ENCODE measurements at places on chromosomes 4 and X.

DNA sequence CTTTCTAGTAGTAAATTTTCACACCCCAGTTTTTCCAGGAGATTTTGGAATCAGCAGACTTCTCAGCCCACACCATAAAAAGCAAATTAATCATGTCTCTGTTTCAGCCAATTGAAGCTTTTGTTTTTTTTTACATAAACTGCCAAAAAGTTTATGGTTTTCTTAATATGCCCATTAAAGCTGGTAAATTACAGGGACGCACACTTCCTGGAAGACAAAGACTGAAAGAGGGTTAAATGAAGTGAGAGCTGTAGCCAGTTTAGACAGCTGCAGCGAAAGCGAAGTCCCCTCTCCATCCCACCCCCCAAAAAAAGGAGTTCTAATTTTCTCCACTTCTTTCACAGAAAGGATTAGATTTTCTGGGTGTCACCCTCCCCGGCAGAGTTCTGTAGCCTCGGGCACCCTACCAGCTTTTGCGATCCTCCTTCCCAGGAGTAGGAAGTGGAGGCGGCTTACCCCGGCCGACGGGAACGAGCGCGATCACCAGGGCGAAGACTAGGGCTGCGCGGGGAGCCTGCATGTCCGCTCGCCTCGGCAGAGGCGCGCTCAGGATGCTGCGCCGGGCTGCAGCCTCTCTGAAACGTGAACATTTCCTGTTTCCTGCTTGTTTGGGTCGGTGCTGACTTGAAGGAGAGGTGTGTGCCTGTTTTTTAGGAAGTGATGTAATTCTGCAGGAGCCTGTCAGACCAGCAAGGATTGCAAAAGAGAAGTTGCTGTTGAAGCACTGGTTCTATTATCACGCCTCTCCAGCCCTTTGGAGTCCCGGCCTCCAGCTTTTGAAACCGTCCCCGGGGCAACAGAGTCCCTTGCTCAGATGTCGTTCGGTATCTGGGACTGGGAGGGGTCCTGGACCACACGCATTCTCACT lies at the start of gene TMEM154:
Gene TMEM154 (minus strand): TSS at position 584 of the 868 bp plus-strand sequence. CDS start 64 bp downstream, at position 520.
- peak; percentile 32 for DNase-seq

GRCh38 chr4:88878642-88879041 lies 178.3 kb downstream of the FAM13A start:
- no peak for DNase-seq

DNA sequence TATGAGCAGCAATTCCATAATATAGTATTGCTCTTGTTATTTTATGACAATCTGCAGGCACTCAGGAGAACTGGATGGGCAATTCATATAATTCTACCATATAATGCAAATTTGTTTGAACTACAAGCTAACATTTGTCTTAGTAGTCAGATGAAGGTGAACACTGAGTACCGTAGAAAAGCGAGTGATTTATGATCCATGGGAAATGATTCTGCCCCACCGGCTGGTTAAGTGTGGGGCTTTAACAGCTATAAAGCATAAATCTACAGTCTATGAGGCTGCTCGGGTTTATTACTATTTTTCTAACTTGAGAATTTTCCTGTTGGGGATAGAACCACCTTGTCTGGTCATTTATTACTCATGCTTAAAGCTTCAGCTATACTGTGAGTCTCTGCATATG lies 275.5 kb downstream of the PCDH10 start:
- no peak for DNase-seq

DNA sequence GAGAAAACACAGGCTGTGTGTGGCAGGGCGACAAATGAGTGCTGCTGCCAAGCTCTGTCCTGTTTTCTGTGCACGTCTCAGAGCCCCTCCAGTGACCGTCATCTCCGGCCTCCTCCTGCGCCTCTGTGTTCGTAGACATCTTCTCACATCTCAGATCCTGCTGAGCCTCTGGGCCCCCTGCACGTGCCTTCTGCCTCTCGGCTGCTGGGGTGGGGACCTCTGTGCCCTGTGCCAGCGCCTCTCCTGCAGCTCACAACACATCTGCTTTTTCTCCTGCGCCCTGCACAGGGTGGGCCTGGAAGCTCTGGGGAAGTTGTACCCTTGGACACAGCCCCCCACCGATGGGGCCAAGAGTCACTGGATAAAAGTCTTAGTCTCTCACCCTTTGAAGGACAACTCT lies 2.4 kb upstream of the CTAG2 start:
- DNase-seq = no peak

- no peak for DNase-seq
Observed at GRCh38 chr4:52907510-52907909, 45.4 kb downstream of the RASL11B start.

GRCh38 chr4:83093060-83093640 lies 21.4 kb downstream of the PLAC8 start:
- DNase-seq = no peak

- no peak for DNase-seq
Observed at GRCh38 chr4:165600959-165601683, 222.3 kb downstream of the CPE start.

All from stimulated activated CD8-positive, alpha-beta memory T cell treated with anti-CD3 and anti-CD28 coated beads, Interleukin-4, amount 100 ng/mL, for 1 hour (primary cell).